Lung (tissue), 17 donors: ENCODE measurements at places on chromosomes 3 and 15. TPM values are rescaled to one million over a fixed set of nuclear protein-coding genes. Genes with fewer than 3 reads are reported as not detected.

Gene ADAMTSL3
- 58.2 TPM for total RNA-seq

Gene GPR149
- total RNA-seq = not detected

Gene TNFAIP8L3
- total RNA-seq = 15.4 TPM

Gene CCR9
- not detected for total RNA-seq

Gene PPP1R14D
- total RNA-seq = not detected

Gene GREM1
- 2.4 TPM for total RNA-seq

Gene ZIC1
- total RNA-seq = not detected

Gene TSC22D2
- 57.7 TPM for total RNA-seq

Gene DPH3
- total RNA-seq = 11.7 TPM

Gene RHOV
- total RNA-seq = 2.1 TPM

DNA sequence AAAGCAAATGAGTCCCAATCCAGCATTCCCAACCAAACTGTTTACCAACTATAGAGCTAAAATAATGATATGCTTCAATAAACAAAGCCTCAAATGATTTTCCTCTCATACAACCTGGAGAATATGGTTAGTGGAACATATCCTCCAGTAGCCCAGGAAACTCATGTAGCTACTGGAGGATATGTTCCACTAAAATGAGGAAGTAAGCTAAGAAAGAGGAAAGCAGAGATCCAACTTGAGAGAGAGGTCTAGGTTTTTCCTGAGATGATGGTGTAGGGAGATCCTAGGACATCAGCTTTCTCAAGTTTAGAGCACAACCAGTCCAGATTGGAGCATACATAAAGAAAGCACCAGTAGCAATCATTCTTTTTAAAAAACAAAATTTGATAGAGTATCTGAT, 44.6 kb upstream of the SLC4A7 start:
- no peak for DNase-seq
- no peaks in the 10 kb centered on the region for H3K27me3 ChIP-seq
- H3K4me1 ChIP-seq = no peaks in the 10 kb centered on the region
- H3K36me3 ChIP-seq = no peaks in the 10 kb centered on the region
- no peak overlapping the region for H3K27ac ChIP-seq

- peak; percentile 69 for DNase-seq
- no peaks in the 10 kb centered on the region for H3K36me3 ChIP-seq
- H3K27me3 ChIP-seq = no peaks in the 10 kb centered on the region
- no peak overlapping the region for H3K27ac ChIP-seq
- H3K4me1 ChIP-seq = no peaks in the 10 kb centered on the region
- H3K4me3 ChIP-seq = peak overlapping the region; percentile 19
Measured at GRCh38 chr15:88704791-88705768, 66.3 kb downstream of the ISG20 start.

GRCh38 chr3:126157083-126157768, 23.2 kb downstream of the ALDH1L1 start:
- DNase-seq = no peak
- H3K4me3 ChIP-seq = no peak overlapping the region
- H3K36me3 ChIP-seq = no peaks in the 10 kb centered on the region
- H3K4me1 ChIP-seq = no peaks in the 10 kb centered on the region

DNA sequence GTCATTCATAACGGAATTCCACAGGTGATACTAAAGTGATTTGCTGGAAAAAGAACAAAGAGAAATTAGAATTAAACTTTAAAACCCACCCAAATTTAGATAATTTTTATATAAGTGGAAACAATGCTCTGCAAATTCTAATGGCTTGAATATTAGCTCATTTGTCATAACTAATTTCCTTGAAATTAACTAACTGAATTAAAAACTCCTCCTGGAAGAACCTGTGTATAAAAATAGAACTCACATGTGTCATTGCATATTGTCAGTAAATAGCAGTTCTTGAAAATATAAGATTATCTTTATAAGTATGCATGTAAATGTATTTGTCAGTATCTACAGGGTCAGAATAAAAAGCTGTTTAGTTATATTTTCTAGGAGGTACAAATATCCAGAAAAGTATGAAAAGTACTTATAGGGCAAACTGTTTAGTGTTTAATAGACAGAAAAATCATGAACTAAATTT, 16.3 kb downstream of the ZIC1 start:
- H3K27ac ChIP-seq = no peak overlapping the region
- no peaks in the 10 kb centered on the region for H3K36me3 ChIP-seq
- DNase-seq = no peak
- peaks cover 94% of the 10 kb centered on the region for H3K27me3 ChIP-seq
- no peak overlapping the region for H3K4me3 ChIP-seq
- H3K4me1 ChIP-seq = peaks cover 12% of the 10 kb centered on the region

- no peak overlapping the region for H3K27ac ChIP-seq
- no peaks in the 10 kb centered on the region for H3K4me1 ChIP-seq
- H3K4me3 ChIP-seq = no peak overlapping the region
- H3K27me3 ChIP-seq = no peaks in the 10 kb centered on the region
- DNase-seq = no peak
Measured at GRCh38 chr3:151431940-151432339, 28.9 kb downstream of the IGSF10 start.

- H3K4me1 ChIP-seq = no peaks in the 10 kb centered on the region
- H3K36me3 ChIP-seq = no peaks in the 10 kb centered on the region
- H3K27ac ChIP-seq = no peak overlapping the region
- no peaks in the 10 kb centered on the region for H3K27me3 ChIP-seq
- H3K4me3 ChIP-seq = no peak overlapping the region
Measured at GRCh38 chr3:40713306-40713705, 188.5 kb downstream of the ZNF621 start.

- H3K27me3 ChIP-seq = no peaks in the 10 kb centered on the region
- no peak overlapping the region for H3K27ac ChIP-seq
- no peak overlapping the region for H3K4me3 ChIP-seq
Measured at GRCh38 chr3:98215051-98215450, 48.6 kb downstream of the OR5H15 start.

- H3K36me3 ChIP-seq = peaks cover 39% of the 10 kb centered on the region
- H3K27ac ChIP-seq = no peak overlapping the region
- H3K27me3 ChIP-seq = no peaks in the 10 kb centered on the region
- H3K4me3 ChIP-seq = no peak overlapping the region
- H3K4me1 ChIP-seq = no peaks in the 10 kb centered on the region
Measured at GRCh38 chr3:155919728-155920127, 49.3 kb downstream of the GMPS start.

DNA sequence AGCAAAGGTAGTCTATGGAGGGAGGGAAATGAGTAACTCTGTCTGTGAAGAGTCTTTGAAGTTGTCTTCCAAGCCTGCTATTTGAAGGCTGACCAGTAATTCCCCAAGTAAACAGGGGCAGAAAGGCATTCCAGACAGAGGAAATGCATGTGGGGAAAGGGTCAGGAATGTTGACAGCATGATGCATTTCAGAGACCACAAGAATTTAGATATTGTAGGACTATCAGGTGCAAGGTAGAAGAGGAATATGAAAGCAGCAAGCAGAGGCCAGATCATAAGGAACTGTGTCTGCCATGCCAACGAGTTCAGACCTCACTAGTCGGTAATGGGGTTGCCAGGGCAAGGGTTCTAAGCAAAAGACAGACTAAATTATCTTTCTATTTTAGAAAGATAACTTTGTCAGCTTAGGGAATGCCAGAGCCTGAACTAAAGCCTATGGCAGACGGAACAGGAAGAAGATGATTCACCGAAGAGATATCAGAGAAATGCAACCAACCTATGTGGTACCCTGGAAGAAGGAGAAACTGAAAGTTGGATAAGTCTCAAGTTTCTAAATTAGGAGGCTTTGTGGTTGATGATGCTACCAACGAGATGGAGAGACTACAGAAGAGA, 327.0 kb upstream of the RORA start:
- no peaks in the 10 kb centered on the region for H3K4me1 ChIP-seq
- H3K27ac ChIP-seq = no peak overlapping the region
- no peak for DNase-seq
- no peaks in the 10 kb centered on the region for H3K36me3 ChIP-seq
- no peaks in the 10 kb centered on the region for H3K27me3 ChIP-seq

DNA sequence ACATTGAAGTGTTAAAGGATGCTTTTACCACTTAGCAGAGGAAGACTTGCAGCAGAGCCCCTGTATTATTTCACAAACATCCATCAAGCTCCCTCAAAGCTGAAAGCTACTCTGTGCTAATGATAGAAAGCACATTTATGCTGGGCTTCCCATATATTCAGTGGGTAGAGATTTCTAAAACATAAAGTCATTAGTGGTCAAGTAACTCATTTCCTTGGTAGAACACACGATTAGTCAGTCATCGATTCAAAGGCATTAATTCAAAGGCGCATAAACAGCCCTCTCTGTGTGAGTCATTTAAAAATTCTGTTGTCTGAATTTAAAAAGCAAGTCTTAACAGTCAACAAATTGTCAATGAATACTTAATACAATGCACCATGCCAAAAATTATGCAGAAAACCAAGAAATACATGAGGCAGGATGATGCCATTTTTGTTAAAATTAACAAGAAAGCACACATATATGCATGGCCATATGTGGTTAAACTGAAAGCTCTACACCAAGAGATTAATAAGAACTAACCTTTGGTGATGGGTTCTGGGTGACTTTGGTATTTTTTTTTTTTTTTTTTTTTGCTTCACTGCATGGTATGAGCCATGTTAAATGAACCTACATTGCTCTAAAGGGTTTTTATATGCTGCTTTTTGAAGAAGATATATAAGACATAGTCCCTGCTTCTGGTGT, 61.7 kb downstream of the LDHAL6B start:
- H3K4me1 ChIP-seq = no peaks in the 10 kb centered on the region
- no peak overlapping the region for H3K27ac ChIP-seq
- peaks cover 1% of the 10 kb centered on the region for H3K36me3 ChIP-seq
- H3K4me3 ChIP-seq = no peak overlapping the region

- no peaks in the 10 kb centered on the region for H3K36me3 ChIP-seq
- H3K4me1 ChIP-seq = peaks cover 5% of the 10 kb centered on the region
- H3K4me3 ChIP-seq = no peak overlapping the region
- no peaks in the 10 kb centered on the region for H3K27me3 ChIP-seq
- no peak for DNase-seq
Measured at GRCh38 chr3:151818361-151818760, 4.4 kb downstream of the AADAC start.

DNA sequence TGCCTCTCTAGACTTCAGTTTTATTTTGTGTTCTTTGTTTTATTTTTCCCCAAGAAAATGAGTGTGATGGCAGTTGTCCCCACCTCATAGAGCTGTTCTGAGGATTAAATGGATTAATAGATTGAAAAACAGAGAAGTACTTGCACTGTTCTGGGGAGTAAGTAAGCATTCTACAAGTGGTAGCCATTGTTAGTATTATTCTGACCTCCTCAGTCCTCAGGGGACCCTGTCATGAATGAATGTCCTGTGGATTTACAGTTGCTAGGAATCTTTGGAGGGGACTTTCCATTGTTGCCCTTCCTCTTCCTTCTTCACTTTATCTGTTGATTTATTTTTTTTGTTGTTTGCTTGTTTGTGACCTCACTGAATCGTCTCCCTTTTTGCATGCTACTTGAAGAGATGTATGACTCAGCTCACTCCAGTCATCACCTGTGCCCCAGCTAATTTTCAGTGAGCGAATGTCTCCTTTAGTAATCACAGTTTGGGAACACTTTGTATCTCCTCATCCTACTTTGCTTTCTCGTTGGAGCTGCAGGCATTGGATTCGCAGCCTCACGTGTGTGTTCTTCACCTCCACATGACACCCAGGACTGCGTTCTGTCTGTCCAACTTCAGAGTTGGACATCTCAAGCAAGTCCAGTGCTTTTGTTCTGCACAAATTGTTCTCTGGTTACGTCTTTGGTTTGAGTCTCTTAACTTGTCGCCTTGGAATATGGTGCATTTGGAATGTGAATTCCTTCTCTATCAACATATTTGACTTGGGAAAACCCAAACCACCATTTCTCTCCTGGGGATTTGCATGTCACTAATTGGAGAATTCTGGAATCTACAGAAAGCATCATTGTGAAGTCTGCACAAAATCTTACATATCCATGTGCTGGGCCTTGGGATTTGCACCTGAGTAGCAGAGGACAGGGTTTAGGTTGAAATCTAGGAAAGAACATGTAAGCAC, 54.5 kb downstream of the LRTM1 start:
- H3K4me1 ChIP-seq = no peaks in the 10 kb centered on the region
- H3K27ac ChIP-seq = no peak overlapping the region
- no peak overlapping the region for H3K4me3 ChIP-seq
- DNase-seq = no peak
- peaks cover 4% of the 10 kb centered on the region for H3K27me3 ChIP-seq
- no peaks in the 10 kb centered on the region for H3K36me3 ChIP-seq

- H3K4me3 ChIP-seq = no peak overlapping the region
- H3K4me1 ChIP-seq = no peaks in the 10 kb centered on the region
- no peaks in the 10 kb centered on the region for H3K36me3 ChIP-seq
- no peak for DNase-seq
Measured at GRCh38 chr3:122081543-122082247, 26.5 kb downstream of the CD86 start.

- no peak overlapping the region for H3K4me3 ChIP-seq
Measured at GRCh38 chr3:160159806-160160205, 65.4 kb upstream of the C3orf80 start.

- H3K4me3 ChIP-seq = no peak overlapping the region
- no peaks in the 10 kb centered on the region for H3K27me3 ChIP-seq
- DNase-seq = no peak
- no peaks in the 10 kb centered on the region for H3K36me3 ChIP-seq
Measured at GRCh38 chr3:177946048-177946447, 590.2 kb upstream of the KCNMB2 start.

- H3K36me3 ChIP-seq = no peaks in the 10 kb centered on the region
- H3K4me3 ChIP-seq = no peak overlapping the region
- H3K27me3 ChIP-seq = no peaks in the 10 kb centered on the region
- peak; percentile 70 for DNase-seq
Measured at GRCh38 chr15:98085003-98085639, 124.6 kb downstream of the ARRDC4 start.

- no peak overlapping the region for H3K27ac ChIP-seq
- no peaks in the 10 kb centered on the region for H3K27me3 ChIP-seq
- DNase-seq = no peak
- H3K4me3 ChIP-seq = no peak overlapping the region
- H3K4me1 ChIP-seq = peaks cover 10% of the 10 kb centered on the region
- peaks cover 14% of the 10 kb centered on the region for H3K36me3 ChIP-seq
Measured at GRCh38 chr15:47754312-47754711, 37.0 kb downstream of the SEMA6D start.

GRCh38 chr3:25426408-25426807, 1.7 kb upstream of the RARB start:
- H3K27ac ChIP-seq = no peak overlapping the region
- DNase-seq = peak; percentile 74
- no peaks in the 10 kb centered on the region for H3K27me3 ChIP-seq
- H3K36me3 ChIP-seq = no peaks in the 10 kb centered on the region
- H3K4me1 ChIP-seq = peaks cover 10% of the 10 kb centered on the region
